ENCODE measurements at places on chromosomes 1 and 21. TPM values are rescaled to one million over a fixed set of nuclear protein-coding genes. Genes with fewer than 3 reads are reported as not detected.

The ETV3L gene
- total RNA-seq, result not detected

The KCNE2 gene
- not detected for total RNA-seq

The EPHB2 gene
- not detected for total RNA-seq

The SNIP1 gene
- total RNA-seq, result 27.6 TPM

The ACOT11 gene
- 1.9 TPM for total RNA-seq

The PHGDH gene
- total RNA-seq, result 102 TPM

DNA sequence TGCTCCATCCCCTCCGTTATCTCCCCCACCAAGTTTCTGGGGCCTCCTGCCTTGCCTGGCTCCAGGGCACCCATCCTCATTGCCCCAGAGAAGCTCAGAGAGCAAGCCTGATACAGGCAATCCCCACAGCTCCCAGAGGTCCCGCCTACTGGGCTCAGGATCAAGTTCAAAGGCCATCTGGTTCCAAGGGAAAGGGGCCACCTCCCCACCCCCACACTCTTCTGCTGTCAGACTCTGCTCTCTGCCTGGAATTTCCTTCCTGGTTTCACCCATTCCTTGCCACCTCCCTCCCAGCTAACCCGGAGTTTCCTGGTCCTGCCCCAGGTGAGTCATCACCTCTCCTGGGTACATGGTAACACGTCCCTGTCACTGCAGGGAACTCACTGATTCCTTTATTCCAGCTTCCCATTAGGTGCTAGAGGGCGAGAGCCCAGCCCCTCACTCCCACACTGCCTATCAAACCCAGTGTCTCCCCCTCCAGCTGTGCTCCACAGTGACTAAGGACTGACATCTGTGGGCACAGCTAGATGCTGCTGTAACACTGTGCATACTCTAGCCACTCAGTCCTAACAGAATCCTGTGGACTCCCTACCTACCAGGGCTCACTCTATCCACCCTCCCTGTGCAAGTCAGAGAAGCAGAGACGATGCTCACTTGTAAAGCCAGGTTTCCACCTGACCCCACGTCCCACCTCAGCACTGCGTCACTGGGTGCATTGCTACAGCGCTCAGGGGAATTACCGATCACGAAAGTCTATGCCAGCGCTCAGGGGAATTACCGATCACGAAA, 21.8 kb downstream of the RSPH1 start:
- no peak for DNase-seq

GRCh38 chr1:64675718-64676345, 69.0 kb upstream of the RAVER2 start:
- DNase-seq, result no peak

- DNase-seq, result no peak
Observed at GRCh38 chr21:17660452-17660851, 47.8 kb upstream of the BTG3 start.

DNA sequence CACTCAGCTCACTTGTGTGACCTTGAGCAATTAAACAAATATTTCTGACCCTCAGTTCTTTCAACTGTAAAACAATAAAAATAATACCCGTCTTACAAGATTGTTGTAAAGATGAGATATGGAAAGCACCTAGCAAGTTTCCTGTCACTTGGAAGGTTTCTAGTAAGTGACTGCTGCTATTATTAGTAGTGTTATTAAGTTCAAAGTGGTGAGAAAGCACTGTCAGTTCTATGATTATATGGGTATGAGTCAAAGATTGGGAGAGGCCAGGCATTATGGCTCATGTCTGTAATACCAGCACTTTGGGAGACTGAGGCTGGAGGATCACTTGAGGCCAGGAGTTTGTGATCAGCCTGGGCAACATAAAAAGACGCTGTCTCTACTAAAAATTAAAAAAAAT, 145.4 kb downstream of the C1orf21 start:
- no peak for DNase-seq

GRCh38 chr1:53244141-53244540, 5.8 kb upstream of the MAGOH start:
- no peak for DNase-seq

- DNase-seq, result no peak
Observed at GRCh38 chr1:22738069-22738435, 27.4 kb downstream of the EPHB2 start.

DNA sequence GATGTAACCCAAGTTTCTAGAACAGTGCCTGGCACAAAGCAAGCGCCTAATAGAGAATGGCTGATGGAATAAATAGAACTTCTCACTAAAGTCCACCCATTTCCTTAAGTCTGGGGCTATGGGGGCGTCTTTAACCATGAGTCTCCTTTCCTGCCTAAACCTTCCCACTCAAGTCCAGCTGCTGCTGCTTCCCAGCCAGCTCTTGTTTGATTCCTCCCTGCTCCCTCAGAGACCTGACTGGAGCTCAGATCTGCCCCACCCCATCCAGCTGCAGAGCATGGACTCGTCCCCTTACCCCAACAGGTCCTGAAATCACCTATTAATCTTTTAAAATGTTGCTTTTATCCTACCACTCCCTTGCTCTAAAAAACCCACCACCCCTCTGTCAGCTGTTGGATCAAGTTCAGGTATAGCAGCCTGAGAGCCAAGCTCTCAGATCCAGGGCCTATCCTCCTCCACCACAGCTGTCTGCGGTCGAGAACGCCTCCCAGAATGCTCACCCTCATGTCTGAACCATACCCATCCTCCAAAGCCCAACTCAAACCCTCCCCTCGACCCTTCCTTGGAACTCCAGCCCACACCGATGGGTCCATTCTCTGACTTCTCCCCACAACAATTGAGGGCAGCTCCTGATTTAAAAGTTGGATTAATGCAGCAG, 12.8 kb upstream of the GALNT2 start:
- DNase-seq, result no peak

DNA sequence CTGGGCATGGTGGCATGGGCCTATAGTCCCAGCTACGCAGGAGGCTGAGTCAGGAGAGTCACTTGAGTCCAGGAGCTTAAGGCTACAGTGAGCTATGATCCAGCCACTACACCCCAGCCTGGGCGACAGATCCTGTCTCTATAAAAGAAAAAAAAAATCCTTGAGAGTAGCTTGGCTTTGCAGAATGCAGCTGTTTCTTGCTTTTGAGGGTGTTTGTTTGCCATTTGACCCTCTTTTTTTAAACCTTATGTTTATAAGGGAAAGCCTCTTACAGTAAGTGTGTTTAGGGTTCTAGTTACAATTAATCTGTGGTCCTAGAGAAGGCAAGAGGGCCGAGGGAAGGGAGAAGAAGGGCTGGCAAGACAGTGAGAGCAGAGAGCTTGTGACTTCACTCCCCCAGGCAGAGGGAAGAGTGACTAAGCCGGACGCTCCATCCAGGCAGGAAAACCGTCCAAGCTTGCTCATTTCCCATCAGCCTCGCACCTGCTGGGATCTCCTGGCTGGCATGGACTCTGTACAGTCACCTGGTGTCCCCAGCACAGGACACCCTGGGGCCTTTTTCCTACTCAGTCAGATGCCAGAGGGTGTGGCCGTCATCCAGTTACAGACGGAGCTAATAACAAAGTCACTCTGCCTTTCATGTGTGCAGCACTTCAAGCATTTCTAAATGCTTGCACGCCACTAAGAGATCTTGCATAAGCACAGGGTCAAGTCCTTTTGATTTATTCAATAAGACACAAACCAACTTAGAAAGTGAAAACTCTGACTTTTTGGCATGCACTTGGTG, 55.5 kb upstream of the PSEN2 start:
- no peak for DNase-seq

- DNase-seq, result no peak
Observed at GRCh38 chr1:41414716-41415306, 53.6 kb downstream of the FOXO6 start.

DNA sequence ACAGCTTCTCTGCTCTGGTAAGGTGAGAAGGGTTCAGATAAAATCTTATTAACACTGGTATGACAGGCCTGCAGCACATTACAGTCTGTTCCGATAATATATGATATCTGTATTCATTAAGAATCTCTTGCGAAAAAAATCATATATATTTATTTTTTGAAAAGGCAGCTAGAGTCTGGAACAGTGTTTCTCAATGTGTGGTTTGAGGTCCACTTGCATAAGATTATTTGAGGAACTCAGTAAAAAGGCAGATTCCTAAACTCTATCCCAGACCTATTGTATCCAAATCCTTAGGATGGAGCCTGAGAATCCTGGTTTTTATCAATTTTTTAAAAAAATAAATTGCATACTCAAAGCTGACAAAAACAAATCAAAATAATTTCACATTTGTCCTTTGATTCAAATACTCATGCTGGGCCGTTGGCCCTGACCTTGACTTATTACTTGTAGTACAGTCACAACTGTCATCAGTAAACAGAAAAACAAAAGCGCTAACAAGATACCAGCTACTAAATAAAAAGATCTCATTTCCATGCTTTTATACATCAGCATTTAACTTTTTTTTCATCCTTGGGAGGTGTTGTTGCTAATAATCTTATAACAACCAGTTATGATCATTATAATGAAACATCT, 60.6 kb downstream of the RGS2 start:
- DNase-seq, result no peak

DNA sequence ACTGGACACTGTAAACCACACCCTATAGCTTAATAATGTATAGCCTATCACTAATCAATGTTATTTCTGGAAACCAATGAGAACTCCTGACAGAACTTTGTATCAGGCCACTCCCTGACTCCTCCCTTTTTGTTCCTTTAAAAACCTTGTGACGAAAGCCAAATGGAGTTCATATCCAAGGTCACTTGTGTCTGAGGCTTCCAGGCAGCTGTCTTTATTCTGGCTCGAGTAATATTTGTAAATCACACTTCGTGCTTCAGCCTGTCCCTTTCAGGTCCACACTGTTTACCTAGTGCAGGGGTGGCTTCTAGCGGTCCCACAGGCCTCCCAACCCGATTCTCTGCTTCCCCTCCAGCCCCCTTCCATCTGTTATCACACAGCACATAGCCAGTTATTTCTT, 16.2 kb upstream of the CAPN9 start:
- DNase-seq, result no peak

DNA sequence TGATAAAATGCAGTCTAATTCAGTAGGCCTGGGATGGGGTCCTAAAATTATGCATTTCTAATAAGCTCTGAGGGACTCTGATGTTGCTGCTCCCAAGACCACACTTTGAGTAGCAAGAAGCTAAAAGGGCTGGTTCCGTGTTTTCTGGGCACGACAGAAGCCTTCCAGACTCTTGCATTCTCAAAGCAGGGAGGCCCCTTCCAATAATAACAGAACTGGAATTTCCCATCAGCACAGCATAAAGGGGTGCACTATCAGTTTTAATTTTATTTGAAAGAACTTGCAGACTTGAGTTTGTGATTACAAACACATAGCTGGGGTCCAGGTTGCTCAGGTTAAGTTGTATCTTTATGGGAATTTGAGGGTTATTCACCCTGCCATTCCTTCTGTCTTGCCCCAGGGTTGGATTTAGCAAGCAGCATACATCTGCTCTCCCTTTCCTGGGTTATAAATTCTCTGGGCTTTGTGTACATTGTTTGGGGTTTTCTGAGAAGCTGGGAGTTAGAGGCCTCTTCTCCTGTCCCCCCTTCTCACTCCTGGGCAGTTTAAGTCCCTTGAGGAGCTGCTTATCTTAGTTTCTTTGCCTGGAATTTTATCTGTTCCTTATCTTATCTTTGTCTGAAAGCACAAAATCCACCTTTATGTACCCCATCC, 94.2 kb upstream of the SLC2A1 start:
- DNase-seq, result no peak

DNA sequence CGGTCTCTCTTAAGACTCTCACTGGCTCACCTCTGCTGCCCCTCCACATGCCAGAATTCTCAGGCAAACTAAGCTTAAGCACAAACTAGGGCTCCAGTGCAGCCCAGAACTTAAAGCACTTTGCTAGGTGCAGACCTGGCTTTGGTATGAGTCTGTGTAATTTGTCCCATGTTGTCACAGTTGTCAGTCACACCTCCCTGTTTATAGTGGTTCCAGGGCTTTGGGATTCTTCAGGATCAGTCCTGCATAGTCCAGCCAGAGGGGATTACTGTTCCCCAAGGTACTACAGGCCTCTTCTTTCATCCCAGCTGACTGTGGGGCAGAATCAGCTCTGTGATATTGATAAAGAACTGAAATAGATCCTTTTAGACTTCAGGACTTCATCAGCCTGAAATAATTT, 105.0 kb upstream of the UBE2U start:
- no peak for DNase-seq

DNA sequence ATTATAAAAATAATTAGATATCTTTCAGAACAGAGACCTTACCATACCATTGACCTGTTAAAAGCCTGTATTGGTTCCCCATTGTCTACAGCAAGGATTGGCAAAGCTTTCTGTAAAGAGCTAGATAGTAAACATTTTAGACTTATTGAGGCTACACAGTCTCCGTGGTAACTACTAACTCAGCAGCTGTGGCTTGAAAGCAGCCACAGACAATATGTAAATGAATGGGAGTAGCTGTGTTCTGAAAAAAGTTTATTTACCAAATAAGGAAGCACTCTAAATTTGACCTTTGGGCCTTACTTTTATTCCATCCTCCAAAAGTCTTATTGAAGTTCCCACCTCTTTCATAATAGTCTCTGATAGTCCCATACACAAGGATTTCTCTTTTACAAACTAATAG, 39.7 kb downstream of the NUP210L start:
- DNase-seq, result peak; percentile 29

DNA sequence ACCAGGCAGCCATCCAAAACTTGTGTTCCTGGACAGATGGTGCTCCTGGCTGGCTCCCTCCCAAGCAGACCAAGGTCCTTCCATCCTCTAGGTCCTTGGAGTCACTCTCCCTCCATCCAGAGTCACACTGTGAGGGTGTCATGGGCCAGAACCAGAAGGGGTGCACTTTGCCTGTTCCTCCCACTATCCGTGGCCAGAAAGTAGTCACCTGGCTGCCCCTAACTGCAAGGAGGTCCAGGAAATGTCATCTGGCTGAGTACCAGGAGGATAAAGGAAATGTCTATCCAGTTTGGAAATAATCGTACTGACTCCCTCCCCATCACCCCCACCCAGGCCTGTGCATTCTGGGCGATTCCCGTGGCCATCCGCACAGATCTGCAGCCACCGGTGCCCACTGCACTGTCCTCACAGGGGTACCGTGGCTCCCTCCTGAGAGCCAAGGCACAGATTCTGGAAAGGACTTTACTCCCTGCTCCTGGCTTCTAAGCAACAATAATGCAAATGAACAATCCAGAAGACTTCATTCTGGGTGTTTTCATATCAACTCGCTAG, 253.2 kb downstream of the NPHP4 start:
- no peak for DNase-seq

GRCh38 chr21:43783098-43783700, 6.2 kb upstream of the RRP1 start:
- DNase-seq, result no peak

GRCh38 chr1:39488793-39489566, 2.5 kb upstream of the BMP8A start:
- DNase-seq, result no peak

DNA sequence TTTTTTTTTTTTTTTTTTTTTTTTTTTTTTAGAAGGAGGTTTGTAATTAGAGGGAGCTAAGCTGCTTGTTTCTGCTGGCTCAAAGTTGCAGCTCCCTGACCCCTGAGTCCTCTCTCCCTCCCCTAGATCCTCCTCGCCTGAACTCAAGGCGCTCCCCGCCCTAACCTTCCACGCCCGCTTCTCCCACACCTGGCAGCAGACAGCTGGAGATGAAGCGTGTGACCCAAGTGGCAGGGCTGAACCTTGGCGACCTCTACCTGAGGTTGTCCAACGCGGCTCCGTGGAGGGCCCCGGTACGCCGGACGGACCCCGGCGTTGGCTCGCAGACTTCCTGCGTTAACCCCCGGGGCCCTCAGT, 795 bp downstream of the NGF start:
- DNase-seq, result no peak

GRCh38 chr1:31800674-31800967, 15.2 kb downstream of the SPOCD1 start:
- DNase-seq, result no peak

GRCh38 chr1:182149411-182149965, 88.0 kb upstream of the ZNF648 start:
- DNase-seq, result peak; percentile 40

GRCh38 chr1:29820401-29820800, 584.1 kb downstream of the PTPRU start:
- no peak for DNase-seq

Data from activated CD4-positive, alpha-beta T cell treated with anti-CD3 and anti-CD28 coated beads, Interleukin-2, amount 10 ng/mL, durations not matched to agents 7 days and 5 days (primary cell).